Natural killer cell (primary cell): ENCODE measurements at places on chromosomes 6 and 20. TPM values are rescaled to one million over a fixed set of nuclear protein-coding genes. Genes with fewer than 3 reads are reported as not detected.
A peak's percentile ranks its signal among the peaks of the same experiment; 100 is the strongest.

HLA-DMB gene
- total RNA-seq, result 19.5 TPM

DNA sequence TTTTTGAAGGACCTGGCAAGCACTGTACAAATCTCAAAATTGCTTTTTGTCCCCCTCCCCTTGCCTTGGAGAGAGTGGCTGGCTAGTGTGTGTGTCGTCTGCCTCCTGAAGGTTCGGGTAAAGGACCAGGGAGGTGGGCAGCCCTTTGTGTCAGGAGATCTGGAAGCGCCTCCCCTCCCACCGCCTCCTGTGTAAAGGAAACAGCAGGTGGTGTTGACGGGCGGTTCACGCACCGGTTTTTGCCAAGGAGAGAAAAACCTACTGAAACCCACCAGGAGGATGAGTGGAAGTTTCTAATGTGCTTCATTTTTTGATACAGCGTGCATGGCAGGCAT lies 1.2 kb downstream of the ENTPD6 start:
- peak overlapping the region; percentile 82 for H3K4me3 ChIP-seq
- no peak for DNase-seq
- H3K27me3 ChIP-seq, result no peaks in the 10 kb centered on the region
- no peak overlapping the region for H3K27ac ChIP-seq
- H3K36me3 ChIP-seq, result no peaks in the 10 kb centered on the region

SIRPB1 gene
- total RNA-seq, result 7.2 TPM

MUC22 gene
- not detected for total RNA-seq

RANBP9 gene
- 62.5 TPM for total RNA-seq

PRL gene
- not detected for total RNA-seq

GRCh38 chr6:53042112-53042511 lies 23.1 kb upstream of the FBXO9 start:
- H3K27ac ChIP-seq, result no peak overlapping the region
- DNase-seq, result no peak
- peaks cover 29% of the 10 kb centered on the region for H3K36me3 ChIP-seq
- no peak overlapping the region for H3K4me3 ChIP-seq
- H3K27me3 ChIP-seq, result no peaks in the 10 kb centered on the region

DNA sequence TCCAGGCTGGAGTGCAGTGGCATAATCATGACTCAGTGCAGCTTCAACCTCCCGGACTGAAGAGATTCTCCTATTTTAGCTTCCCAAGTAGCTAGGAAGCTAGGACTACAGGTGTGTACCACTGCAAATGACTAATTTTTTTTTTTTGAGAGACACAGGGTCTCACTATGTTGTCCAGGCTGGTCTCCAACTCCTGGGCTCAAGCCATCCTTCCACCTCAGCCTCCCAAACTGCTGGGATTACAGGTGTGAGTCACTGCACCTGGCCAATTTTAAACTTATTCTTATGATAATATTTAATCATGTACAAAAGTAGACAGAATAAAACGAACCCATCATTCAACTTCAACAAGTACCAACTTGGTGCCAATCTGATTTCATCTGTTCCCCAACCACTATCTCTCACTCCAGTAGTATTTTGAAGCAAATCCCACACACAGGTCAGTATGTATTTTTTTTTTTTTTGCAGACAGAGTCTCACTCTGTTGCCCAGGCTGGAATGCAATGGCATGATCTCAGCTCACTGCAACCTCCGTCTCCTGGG lies 32.5 kb downstream of the BCL2L1 start:
- peaks cover 73% of the 10 kb centered on the region for H3K4me1 ChIP-seq
- H3K4me3 ChIP-seq, result no peak overlapping the region
- no peak overlapping the region for H3K27ac ChIP-seq
- no peaks in the 10 kb centered on the region for H3K27me3 ChIP-seq

GRCh38 chr6:15739353-15739752 lies 76.5 kb upstream of the DTNBP1 start:
- no peaks in the 10 kb centered on the region for H3K27me3 ChIP-seq
- H3K4me3 ChIP-seq, result no peak overlapping the region
- DNase-seq, result no peak
- no peak overlapping the region for H3K27ac ChIP-seq
- no peaks in the 10 kb centered on the region for H3K36me3 ChIP-seq

DNA sequence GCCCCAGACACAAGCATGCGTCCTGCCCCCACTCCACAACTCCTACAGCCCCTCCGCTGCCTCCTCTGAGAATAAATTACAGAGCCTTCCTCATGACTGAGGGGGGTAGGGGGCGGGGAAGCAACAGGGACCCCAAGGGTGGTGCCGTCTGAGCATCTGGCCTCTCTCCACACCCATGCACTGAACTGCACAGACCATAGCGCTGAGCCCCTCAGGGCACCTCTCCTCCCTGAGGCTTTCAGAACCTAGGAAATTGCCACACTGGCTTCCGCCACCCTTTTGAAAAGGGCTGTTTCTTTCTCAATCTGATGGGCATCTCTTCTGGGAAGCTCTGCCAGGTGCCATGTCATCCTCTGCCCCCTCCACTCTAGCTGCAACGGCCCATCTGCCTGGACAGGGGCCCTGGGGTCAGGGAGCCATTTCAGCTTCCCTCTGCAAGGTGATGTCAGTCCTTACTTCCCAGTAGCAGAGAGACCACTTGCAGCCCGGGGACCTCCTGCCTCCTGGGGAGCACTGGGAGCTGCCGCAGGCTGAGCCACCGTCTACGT lies 2.5 kb downstream of the CST7 start:
- no peaks in the 10 kb centered on the region for H3K27me3 ChIP-seq
- H3K4me1 ChIP-seq, result peaks cover 75% of the 10 kb centered on the region
- peak overlapping the region; percentile 88 for H3K4me3 ChIP-seq
- DNase-seq, result no peak
- peak overlapping the region; percentile 98 for H3K27ac ChIP-seq

DNA sequence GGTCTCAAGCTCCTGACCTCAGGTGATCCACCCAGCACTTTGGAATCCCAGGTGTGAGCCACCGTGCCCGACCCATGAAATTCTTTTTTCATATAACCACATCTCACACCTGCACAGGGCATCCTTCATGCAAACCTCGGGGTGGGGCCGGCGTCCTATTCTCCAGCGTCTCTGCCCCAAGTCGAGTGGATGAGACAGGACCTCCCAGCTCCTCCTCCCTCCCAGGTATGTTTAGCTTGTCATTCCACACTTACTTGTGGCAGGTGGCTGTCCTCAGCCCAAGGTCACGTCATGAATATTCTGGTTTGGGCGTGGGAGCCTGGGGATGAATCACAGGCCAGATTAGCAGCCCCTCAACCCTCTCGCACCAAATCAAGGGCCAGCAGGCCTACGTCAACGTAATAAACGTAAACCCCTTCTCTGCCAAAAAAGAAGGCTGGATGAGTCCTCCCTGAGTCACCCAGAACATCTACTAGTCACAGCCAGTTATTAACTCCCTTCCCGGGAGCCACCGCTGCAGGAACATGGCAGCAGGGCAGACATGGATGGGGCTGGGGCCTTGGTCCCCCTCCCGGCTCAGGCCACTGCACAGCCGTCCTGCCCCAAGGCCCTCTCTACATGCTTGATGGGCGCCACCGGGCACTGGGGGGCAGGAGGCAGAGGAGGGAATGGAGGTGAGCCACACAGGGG lies 91.7 kb downstream of the YTHDF1 start:
- H3K36me3 ChIP-seq, result no peaks in the 10 kb centered on the region
- no peaks in the 10 kb centered on the region for H3K4me1 ChIP-seq
- H3K27me3 ChIP-seq, result no peaks in the 10 kb centered on the region
- DNase-seq, result no peak
- H3K4me3 ChIP-seq, result no peak overlapping the region

GRCh38 chr6:11231564-11232192 lies 790 bp downstream of the NEDD9 start:
- no peaks in the 10 kb centered on the region for H3K36me3 ChIP-seq
- peaks cover 36% of the 10 kb centered on the region for H3K4me1 ChIP-seq
- peak overlapping the region; percentile 95 for H3K27ac ChIP-seq

TGM3 gene
- total RNA-seq, result not detected

DNA sequence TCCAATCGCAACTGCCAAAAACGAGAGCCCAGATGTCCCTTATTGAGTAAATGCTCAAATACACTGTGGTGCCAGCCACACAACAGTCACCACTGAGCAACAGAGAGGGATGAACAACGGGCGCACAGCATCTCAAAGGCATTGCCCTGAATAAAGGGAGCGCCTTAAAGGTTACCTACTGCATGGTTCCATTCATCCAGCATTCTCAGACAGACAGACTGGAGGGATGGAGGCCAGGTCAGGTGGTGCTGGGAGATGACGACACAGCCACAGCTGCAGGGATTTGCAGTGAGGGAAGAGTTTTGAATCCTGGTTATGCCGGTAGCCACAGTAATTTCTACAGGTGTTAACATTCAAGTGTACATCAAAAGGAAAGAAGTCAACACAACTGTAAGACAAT lies 615.5 kb upstream of the AGPAT4 start:
- no peaks in the 10 kb centered on the region for H3K4me1 ChIP-seq
- DNase-seq, result no peak
- no peaks in the 10 kb centered on the region for H3K36me3 ChIP-seq
- H3K27me3 ChIP-seq, result no peaks in the 10 kb centered on the region
- no peak overlapping the region for H3K4me3 ChIP-seq

DNA sequence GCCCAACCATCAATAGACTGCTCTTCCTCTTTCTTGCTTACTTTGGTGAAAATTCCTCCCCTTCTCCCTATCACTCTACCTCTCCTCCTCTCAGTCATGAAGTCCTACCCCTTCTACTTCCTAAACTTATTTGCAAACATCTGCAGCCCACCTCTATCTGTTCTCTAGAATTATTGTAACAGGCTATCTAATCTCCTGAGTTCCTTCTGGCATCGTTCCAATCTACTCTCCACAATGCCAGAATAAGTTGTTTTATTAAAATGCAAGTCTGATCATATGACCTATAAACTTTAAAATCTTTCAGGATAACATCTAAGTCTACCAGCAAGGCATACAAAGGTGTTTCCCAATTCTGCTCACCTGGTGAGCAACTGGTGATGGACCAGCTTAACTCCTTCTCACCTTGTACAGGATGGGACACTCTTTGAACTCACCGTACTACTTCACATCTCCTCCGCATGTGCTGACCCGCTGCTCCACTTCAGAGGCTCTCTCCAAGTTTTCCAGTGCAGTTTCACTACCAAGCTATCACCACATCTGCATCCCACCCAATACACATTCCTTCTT lies 7.9 kb downstream of the CD164 start:
- DNase-seq, result no peak
- H3K4me1 ChIP-seq, result peaks cover 12% of the 10 kb centered on the region
- H3K27ac ChIP-seq, result no peak overlapping the region

FERMT1 gene
- total RNA-seq, result not detected

DNA sequence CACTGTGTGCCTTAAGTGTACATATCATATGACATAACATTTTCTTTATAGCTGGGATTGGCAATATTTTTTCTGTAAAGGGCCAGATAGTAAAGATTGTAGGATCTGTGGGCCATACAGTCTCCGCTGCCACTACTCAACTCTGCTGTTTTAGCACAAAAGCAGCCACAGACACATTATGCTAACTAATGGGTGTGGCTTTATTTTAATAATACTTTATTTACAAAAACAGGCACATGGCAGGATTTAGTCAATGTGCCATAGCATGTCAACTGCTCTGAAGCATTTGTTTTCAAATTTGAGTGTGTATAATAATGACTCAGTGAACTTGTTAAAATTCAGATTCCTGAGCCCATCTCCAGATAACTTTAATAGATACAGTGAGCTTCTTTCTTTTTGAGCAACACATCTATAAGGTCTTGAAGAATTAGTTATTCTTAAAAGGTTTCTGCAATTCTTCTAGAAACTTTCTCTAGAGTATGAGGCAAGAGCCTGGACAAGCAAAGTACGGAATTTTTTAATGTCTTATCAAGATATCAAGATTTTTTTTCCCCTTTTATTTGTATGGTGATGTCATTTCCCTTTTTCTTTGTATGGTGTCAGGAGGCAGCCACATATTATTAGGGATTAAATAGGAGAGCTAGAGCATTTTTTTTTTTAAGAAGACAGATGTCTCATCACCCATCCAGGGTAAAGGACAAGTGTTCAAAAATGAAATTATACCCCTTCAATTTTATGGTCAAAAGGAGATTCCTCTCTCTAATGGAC lies 518.3 kb downstream of the DHX35 start:
- H3K27ac ChIP-seq, result no peak overlapping the region
- H3K4me3 ChIP-seq, result no peak overlapping the region
- H3K36me3 ChIP-seq, result no peaks in the 10 kb centered on the region
- DNase-seq, result no peak
- H3K27me3 ChIP-seq, result no peaks in the 10 kb centered on the region

DNA sequence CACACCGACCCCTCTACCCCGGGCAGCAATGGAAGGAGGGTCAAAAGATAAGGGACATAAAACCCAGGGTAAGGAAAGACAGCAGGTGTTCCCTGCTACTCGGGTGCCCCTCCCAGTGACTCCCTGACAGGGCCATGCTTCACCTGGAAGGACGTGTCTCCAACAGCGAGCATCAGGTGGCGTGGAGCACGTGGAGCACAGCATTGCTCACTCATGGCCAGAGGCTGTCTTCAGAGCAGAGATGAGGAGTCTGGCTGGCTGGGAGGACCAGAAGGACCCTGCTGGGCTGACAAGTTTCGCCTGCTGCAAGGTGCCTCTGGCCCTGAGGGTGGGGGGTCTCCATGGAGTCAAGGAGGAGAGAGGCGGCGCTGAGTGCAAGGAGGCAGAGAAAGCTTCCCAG lies 15.3 kb upstream of the CDH22 start:
- no peak overlapping the region for H3K27ac ChIP-seq
- no peak overlapping the region for H3K4me3 ChIP-seq
- no peaks in the 10 kb centered on the region for H3K27me3 ChIP-seq
- H3K4me1 ChIP-seq, result no peaks in the 10 kb centered on the region
- DNase-seq, result no peak
- H3K36me3 ChIP-seq, result no peaks in the 10 kb centered on the region

GRCh38 chr6:158284876-158285655 lies 27.2 kb upstream of the TULP4 start:
- H3K27ac ChIP-seq, result peak overlapping the region; percentile 10
- H3K4me1 ChIP-seq, result peaks cover 15% of the 10 kb centered on the region
- H3K27me3 ChIP-seq, result no peaks in the 10 kb centered on the region
- H3K36me3 ChIP-seq, result peaks cover 1% of the 10 kb centered on the region
- DNase-seq, result no peak

ABCF1 gene
- 91.4 TPM for total RNA-seq

PPP1R3G gene
- not detected for total RNA-seq

DNA sequence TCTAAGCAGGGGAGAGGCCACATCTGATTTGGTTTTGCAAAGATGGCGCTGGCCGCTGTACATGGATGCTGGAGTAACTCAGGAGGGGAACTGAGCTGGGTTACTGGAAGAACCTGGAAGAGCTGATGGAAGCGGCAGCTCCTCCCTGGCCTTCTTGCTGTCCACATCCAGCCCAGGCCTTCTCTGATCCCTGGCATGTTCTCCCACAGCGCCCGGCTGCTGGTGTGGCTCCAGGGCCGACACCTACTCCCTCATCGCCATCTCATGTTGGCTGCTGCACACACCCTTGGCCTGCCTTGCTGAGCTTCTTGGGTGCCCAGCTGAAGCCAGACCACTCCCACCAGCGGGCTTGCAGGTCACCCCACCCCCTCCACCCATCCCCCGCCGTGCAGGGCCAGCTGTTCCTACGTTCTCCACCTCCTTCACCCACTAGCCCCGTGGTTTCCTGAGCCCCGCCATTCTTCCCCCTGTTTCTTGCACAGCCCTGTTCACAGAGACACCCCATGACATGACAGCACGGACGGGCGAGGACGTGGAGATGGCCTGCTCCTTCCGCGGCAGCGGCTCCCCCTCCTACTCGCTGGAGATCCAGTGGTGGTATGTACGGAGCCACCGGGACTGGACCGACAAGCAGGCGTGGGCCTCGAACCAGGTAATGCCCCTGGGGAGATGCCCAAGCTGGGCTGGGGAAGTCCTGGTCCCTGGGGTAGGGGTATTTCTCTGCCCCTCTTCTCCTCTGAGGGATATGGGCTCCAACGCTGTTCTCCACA lies 28.4 kb downstream of the VSTM2L start:
- H3K27ac ChIP-seq, result no peak overlapping the region
- no peak for DNase-seq
- no peaks in the 10 kb centered on the region for H3K36me3 ChIP-seq
- no peaks in the 10 kb centered on the region for H3K4me1 ChIP-seq
- H3K27me3 ChIP-seq, result no peaks in the 10 kb centered on the region
